ENCODE measurements at places on chromosomes 11 and 22. TPM values are rescaled to one million over a fixed set of nuclear protein-coding genes. Genes with fewer than 3 reads are reported as not detected.

DNA sequence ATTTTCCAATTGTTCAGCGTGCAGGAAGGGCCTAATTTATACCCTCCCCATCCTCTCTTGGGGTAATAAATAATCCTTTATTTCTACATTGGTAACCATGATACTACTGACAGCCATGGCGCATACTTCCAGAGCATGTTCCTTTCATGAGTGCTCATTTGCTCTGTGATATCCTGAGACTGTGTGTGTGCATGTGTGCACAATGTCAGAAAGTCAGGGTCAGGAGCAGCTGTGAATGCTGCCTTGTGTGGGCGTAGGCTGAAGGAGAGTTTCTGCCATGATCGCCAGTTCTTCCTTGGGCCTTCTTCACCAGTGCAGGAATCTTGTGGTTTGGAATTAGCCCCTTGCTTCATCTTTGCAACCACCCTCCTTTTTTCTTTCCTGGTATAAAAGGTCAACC, 10.2 kb downstream of the TUBA8 start:
- no peak for DNase-seq

DNA sequence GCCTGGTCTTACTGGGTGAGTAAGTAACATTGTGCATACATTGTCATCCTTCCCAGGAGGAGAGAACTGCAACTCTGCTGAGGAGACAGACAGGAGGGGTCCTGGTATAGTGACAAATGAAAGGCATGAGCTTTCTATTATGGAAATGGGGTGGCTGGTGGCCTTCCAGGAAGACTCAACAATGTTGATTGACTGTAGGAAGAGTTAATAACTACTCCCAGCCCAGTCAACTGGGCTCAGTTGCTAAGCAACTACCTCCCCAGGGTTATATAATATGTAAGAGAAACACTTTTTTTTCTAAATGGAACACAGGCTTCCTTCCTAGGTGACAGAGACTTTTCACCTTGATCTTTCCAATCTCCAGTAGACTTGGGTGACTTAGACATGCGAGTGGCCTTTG, 28.2 kb downstream of the SEZ6L start:
- no peak for DNase-seq

- DNase-seq: no peak
Observed at GRCh38 chr11:120688163-120688562, 176.6 kb downstream of the GRIK4 start.

DNA sequence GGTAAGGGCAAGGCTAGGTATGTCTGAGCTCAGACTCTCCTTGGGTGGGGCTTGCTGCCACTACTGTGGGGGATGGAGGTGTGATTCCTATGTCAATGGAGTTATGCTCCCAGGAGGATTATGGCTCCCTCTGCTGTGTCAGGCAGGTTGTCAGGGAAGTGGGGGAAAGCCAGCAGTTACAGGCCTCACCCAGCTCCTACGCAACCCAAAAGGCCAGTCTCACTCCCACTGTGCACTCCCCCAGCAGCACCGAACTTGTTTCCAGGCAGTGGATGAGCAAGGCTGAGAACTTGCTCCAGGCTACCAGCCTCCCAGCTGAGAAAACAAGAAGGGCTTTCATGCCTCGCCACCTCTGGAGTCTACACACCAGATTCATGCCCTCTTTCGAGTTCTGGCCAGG, 18.2 kb downstream of the C11orf91 start:
- no peak for DNase-seq

DNA sequence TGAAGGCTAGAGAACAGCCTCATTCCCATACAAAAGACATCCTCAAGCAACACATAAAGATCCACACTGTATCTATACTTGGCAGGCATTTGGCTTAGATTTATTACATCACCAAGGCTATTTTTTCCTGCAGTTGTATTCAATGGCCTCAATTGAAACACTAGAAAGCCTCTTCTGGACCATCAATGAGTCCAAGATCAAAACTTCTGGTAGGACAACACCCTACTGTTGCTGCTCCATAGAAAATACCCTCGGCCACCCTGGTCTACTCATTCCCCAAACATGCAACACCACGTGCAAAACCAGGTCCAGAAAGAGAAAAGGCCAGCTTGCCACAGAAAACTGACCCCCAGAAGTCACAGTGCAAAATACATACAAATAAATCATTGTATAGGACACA, 56.9 kb upstream of the CADM1 start:
- DNase-seq: no peak

DNA sequence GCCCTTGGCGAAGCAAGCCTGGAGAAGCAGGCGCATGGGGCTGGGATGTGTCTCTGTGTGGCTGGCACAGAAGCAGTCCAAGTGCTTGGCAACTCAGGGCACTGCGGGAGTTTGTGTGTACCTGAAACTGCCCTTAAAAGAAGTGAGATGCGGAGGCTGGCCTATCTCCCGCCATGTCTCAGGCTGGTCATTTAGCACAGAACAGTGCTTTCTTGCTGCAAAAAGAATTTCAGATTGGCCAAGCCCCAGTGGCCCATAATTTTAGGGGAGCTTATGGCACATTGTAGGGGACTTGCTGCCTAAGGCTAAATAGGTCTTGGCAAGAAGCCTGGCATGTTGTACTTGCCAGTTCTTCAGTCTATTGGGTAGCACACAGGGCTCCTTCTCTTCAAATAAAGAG, 16.4 kb downstream of the EHF start:
- no peak for DNase-seq

DNA sequence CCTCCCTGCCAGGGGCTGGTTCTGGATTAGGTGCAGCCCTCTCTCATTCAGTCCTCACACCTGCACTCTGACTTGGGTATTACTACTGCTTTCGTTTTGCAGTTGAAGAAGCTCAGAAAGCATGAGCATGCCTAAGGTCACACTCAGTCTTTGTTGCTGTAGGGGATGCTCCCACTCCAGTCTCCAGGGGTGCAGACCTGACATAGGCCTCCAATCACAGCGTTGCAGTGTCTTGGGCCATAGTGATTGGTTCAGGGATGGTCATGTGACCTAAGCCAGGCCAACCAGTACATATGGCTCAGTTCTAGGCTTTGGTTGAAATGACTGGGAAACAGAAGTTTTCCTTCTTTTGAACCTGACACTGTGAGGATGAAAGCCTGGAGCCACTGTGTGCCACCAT, 61.7 kb downstream of the FBXO7 start:
- DNase-seq: no peak

GRCh38 chr11:763549-764321, 13.6 kb downstream of the GATD1 start:
- no peak for DNase-seq

DNA sequence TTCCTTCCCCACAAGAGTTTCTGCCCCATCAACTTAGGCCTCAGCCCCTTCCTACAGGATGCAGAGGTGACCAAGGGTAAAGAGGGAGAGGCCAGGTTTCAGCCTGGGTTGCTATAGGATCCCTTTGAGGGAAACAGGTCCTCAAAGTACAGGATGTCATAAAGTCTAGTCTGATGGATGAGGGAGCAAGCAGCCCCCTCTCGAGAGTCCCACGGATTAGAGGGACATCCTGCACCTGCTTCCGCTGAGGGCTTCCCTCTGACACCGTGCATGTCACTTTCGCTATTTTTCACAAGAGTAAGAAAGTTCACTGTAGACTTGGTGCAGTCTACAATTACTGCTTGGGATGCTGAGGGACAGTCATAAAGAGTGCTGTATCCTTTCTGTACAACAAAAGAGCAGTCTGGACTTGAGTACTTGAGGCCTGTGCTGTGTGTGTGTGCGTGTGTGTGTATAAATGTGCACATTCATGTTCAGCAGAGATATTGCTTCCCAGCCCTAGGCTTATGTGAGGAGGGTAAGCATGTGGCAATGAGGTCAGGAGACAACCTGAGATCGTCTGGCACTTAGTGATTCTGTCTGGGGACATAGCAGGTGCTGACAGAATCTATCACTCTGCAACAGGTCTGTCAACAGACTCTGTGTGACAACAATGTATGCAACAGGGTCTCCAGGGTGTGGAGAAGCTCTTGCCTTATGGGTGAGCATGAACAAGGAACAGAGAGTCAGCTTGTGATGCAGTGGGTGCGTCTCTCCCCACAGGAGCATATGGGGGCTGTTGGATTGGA, 18.0 kb upstream of the CHST1 start:
- DNase-seq: no peak

GRCh38 chr11:36033082-36033751, 89.4 kb downstream of the LDLRAD3 start:
- no peak for DNase-seq

GRCh38 chr11:65251476-65251875, 10.3 kb upstream of the POLA2 start:
- no peak for DNase-seq

DNA sequence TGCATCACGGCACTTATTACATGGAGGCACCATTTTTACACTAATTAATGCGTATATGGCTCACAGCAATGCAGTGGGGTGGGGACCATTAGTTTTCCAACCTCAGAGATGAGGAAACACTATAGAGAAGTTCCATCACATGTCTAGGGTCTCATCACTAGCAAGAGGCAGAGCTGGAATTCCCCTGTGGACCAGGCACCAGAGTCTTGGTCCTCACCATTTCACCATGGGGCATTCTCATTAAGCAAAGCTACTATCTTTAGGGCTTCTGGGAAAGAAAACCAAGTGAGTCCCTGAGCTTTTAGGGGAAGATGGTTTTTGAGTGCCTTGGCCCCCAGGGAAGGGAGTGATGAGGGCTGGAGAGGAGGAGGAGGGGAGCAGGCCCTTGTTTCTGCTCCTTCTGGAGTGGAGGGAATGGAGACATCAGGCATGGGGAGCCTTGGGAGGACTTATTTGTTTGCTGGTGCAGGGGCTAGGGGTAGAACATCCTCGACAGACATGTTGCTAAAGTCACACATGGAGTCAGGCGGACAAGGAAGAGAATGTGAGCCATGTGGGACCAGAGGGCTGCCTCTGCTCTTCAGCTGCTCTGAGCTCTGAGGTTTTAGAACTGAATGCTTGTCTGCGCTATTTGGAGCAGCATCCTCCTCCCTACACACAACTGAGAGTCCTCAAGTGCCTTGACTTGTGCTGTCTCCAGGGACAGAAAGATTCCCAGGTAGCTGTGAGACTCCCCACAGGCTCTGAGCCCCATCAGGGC, 40.3 kb upstream of the ZBED5 start:
- DNase-seq: no peak

DNA sequence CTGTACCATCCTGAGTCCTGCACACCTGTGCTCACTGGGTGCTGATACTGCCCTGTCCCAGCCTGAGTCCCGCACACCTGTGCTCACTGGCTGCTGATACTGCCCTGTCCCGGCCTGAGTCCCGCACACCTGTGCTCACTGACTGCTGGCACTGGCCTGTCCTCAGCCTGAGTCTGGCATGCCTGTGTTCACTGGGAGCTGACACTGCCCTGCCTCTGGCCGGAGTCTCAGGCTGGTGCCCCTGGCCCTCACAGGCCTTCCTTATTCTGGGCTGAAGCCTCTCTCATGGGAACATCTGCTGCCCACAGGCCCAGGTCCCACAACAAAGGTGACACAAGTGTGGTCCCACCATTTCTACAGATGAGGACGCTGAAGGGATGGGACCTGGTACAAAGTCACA, 115.1 kb downstream of the MPPED1 start:
- no peak for DNase-seq

- no peak for DNase-seq
Observed at GRCh38 chr22:45071618-45072017, 61.8 kb upstream of the PHF21B start.

DNA sequence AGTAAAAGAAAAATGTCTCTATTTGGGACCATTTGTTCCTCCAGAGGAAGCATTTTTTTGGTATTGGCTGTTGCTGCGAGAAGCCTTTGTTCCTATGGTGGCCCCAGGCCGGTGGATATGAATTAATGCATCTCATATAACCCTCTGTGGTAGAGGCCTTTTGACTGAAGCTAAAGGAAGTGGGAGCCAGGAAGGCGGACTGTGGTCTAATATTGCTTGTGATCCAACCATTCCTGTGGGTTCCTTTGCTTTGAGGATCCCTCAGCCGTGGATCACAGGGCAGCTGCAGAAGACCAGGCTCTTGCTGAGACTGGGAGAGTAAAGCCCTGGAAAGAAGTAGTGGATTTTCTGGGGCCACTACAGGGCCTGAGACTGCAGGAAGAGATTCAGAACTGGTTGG, 68.3 kb upstream of the NAV2 start:
- no peak for DNase-seq

- no peak for DNase-seq
Observed at GRCh38 chr11:110478410-110478809, 48.7 kb downstream of the FDX1 start.

- no peak for DNase-seq
Observed at GRCh38 chr11:106091480-106092123, 14.1 kb downstream of the AASDHPPT start.

DNA sequence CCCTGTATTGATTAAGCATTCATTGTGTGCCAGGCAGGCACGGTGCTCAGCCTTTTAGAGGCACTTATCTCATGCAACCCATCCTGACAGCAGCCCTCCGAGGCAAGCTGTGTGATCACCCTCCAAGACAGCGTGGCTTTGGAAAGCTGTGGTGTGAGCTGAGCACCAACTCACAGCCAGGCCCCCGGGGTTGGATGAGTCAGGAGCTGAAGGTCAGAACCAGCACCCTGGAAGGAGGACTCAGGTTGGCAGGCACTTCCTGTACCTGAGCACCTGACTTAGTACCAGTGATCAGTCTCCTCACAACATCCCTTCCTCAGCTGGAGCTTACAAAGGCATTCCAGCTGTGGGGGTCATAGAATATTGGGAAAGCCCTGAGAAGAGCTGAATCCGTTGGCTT, 9.0 kb downstream of the PATZ1 start:
- DNase-seq: peak; percentile 82

GRCh38 chr11:82890936-82891335, 9.3 kb downstream of the PRCP start:
- DNase-seq: no peak

DNA sequence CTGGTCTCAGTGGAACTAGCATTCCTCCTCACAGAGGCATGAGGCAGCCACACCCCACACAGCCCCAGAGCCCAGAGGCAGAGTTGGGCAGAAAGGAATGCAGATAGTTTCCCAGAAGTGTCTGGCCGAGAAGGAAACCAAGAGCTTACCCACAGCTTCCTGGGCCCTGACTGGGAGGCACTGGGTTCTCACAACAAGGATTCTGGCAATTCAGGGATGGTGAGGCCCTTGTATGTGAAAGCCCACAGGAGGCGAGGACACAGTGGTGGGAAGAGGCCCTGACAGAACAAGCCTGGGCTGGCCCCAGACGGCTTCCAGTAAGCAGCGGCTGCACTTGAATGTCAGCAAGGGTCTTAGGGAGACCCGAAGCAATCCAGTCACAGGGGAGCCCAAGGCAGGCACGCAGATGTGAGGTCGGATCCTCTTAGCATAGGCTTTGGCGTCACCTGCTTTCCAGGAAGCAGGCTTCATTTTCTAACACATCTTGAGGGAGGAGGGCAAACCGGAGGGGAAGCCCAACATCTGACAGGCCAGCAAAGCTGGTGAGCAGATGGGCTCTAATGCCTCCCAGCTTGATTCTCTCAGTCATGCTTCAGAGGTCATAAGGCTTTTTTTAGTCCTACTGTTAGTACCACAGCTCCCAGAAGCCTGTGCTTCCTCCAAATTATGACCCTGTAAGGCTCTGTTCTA, 78.3 kb upstream of the AKIP1 start:
- DNase-seq: no peak

Gene SLC15A3
- 19.8 TPM for polyA plus RNA-seq

Gene C11orf86
- polyA plus RNA-seq: 16.0 TPM

Gene CNGA4
- polyA plus RNA-seq: 0.16 TPM

Gene MS4A7
- 15.7 TPM for polyA plus RNA-seq

Gene OR8G1
- polyA plus RNA-seq: not detected

Gene MAP6
- polyA plus RNA-seq: 20.1 TPM

Gene TRIM29
- 1.8 TPM for polyA plus RNA-seq

Gene C11orf42
- polyA plus RNA-seq: 1.2 TPM

Gene CHST1
- 3.0 TPM for polyA plus RNA-seq

Gene OR52L1
- polyA plus RNA-seq: not detected

Gene GTSE1
- 10.3 TPM for polyA plus RNA-seq
